ENCODE measurements at places on chromosomes 16 and 17.

DNA sequence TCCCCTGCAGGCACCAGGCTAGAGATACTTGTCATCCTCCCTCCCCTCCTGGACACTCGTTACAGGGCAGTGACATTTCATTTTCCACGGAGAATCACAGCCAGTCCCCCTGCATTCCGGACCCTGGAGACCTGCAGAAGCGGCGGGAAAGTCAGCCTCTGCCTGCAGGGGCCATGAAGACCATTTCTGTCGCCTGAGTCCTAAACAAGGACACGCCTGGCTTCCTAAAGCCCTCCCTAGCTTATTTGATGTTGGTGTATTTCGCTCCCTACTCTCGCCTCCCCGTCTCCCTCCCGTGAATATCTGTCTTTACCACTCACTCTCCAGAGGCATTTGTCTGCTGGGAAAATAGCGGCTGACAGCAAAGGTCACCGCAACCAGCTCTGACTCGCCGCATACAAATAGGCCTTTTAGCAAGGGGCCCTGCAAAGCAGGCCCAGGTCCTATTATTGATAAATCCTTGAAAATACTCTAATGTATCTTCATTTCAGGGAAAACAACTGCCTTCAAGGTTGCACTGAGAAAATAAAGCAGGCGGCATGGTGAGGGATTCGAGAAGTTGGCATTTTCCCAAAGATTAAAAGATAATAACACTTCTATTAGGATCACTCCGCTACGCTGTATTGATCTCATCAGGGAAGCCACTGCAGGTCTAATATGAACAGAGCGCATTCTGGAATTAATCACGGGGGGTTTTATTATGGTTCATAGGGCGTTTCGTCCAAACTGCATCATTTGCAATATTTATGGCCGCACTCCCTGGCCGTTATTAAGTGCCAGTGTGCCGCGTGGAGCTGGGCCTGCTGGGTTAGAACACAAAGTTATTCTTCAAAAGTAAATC is 447.1 kb upstream of the CDH5 start:
- no peak for DNase-seq

- no peak for DNase-seq
Measured at GRCh38 chr17:58382108-58382871, 30.3 kb upstream of the SUPT4H1 start.

DNA sequence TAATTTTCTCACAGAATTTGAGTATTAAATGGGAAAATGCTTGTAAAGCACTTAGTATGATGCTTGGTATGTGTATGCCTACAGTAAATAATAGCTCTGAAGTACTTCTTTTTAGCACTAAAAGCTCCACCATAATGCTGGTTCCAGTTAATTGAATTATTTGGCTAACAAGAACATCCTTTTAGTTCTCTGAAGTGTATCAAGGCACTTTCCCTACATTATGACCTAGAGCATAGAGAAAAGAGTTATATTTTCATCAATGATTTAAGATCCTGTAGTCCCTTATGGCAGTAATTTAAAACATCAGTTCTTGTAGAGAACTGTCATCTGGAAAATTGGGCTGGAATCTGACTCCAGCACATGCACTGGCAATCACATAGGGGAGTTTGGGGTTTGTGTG is 21.9 kb upstream of the PHAF1 start:
- no peak for DNase-seq

DNA sequence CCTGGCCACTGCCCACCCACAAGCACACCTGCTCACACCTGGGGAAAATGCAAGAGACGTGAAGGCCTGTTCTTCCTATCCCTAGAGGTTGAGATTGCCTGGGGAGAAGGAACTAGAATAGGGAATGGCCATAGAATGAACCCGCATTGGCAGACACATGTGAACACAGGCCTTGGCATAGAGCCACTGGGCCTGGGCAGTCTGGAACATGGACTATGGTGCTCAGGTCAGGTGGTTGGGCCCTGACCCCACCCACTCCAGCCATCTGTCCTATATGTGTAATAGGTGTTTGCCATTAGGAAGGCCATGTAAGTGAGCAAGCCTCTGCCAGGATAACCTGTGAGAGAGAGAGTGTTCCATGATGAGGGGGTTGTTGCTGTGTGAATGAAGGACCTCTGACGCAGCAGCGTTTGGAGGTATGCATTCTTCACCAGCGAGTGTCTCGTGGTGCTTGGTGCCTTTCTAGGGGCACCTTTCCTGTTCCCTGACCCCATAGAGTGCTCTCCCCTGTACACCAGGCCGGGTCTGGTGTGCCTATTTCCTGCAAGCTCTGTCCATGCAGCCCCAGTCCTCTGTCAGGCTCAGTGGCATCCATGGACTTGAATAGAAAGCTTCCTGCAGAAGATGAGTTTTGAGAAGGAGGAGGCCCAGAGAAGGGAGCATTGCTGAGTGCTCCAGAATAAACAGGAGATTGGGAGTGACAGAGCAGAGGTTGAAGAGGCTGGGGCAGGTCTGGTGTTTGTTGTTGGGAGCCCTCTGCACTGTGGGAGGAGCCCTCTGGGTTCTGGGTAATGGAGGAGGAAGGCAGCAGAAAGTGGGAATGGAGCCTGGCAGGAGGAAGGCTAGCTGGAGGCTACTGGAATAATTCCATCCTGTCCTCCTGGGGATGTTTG is 15.6 kb downstream of the CTRL start:
- DNase-seq: no peak

GRCh38 chr16:4081521-4082021 is 34.7 kb downstream of the ADCY9 start:
- no peak for DNase-seq

DNA sequence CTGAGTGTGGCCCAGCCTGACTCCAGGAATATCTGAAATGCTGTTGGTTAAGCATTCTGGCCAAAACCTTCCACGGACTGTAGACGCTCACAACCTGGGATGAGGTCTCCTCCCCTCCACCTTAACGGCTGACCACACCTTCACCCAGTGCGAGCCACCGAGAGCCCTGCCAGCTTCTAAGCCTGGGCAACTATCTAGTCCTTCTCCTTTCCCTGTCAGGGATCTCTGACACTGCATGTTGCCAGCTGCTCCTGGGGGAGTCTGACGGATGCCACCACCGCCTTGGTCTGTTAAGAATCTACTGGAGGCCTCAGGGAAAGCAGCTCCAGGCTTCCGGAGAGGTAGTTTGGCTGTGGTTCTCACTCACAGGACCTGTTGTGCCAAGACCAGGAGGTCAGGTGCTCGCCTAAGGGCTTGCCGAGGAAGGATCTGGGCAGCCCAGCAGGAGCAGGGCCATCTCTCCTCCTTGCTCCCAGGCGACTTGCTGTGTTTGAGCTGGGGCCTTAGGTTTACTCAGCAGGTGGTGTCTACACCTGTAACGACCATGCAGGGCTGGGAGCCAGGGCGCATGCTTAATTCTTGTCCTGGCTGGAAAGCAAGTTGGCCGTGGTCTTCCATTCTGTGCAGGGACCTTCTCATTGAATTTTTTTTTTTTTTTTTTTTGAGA is 111.8 kb downstream of the NTN1 start:
- no peak for DNase-seq

DNA sequence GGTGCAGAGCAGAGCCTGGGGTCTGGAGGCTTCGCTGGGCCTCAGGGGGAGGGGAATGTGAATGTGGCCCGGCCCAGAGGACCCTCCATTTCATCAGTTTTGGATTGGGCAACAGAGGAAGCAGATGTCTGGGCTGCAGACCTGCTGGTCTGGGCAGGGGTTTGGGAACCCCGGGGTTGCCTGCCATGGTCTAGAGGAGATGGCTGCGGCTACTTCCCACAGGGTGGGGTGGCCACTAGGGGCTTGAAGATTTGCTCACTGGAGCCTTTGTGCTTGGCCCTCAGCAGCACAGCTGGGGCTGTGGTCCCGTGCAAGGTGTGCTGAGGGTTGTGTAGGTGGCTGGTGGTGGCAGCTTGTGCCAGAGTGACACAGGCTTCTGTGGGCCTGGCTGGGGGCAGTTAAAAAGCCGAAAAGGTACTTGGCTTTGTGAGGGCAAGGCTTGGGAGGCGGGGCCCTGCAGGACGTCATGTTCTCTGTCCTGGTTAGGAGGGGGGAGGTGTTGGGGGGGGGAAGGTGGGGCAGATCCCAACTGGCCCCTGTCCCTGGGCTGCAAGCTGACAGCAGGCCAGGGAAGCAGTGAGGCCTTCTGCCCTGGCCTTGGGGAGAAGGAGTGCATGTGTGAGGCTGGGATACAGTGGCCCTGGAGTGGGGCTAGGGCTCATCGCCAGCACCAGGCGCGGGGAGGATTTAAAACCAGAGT is 98.0 kb downstream of the KPNA2 start:
- DNase-seq: no peak

- DNase-seq: no peak
Measured at GRCh38 chr16:3234543-3234856, 458 bp downstream of the ZNF200 start.

DNA sequence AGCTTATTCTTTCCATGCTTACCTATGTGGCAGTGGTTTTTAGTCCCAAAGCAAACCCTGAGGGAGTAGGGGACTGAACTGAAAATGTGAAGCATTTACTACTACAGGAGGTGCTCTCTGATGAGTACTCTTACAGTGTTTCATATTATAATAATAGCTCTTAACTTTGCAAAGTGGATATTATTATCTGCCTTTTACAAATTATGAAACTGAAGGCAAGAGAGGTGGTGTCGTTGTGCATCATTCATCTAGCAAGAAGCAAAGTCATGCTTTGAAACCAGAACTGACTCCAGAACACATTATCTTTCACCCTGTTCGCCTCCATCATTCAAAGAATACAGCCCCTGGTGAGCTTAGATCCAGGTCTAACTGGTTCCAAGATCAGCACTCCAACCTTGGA is 8.2 kb upstream of the KCNH6 start:
- no peak for DNase-seq

GRCh38 chr16:10324210-10324609 is 61.7 kb upstream of the ATF7IP2 start:
- DNase-seq: no peak

DNA sequence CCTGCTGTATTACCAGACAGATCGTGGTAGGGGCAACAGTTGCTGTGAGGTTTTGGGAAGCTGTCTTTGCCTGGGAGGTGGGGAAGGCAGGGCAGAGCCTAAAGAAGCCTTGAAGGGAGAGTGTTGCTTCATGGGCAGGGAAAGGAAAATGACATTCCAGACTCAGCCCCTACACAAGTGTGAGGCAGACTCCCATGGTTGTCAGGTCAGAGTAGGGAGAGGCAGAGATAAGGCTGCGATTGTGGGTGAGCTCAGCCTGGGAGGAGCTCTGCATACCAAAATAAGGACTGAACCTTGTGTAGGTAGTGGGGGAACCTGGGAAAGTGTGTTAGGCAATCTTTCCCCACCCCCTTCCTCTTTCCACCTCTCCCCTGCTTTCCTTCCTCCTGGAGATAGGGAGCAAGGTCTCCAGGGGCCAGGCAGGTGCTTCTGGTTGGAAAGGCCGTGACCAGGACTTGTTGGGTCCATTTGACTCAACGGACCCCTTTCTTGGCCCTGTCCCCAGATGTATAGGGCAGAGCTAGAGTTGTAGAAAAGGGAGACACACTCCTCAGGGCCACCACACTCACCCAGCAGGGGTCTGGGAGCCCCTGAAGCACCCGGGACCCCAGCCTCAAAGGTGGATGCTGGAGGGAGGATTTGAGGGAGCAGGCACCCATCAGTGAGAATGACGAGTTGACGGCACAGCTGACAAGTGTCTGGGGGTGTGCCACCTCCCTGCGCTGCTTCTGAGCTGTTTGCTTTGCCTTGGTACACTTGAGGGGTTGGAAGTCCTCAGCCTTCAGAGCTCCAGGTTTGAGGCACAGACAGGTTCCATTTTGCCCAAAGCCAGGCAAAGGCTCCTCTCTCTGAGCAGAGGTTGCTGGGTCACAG is 18.5 kb upstream of the TOB1 start:
- no peak for DNase-seq

DNA sequence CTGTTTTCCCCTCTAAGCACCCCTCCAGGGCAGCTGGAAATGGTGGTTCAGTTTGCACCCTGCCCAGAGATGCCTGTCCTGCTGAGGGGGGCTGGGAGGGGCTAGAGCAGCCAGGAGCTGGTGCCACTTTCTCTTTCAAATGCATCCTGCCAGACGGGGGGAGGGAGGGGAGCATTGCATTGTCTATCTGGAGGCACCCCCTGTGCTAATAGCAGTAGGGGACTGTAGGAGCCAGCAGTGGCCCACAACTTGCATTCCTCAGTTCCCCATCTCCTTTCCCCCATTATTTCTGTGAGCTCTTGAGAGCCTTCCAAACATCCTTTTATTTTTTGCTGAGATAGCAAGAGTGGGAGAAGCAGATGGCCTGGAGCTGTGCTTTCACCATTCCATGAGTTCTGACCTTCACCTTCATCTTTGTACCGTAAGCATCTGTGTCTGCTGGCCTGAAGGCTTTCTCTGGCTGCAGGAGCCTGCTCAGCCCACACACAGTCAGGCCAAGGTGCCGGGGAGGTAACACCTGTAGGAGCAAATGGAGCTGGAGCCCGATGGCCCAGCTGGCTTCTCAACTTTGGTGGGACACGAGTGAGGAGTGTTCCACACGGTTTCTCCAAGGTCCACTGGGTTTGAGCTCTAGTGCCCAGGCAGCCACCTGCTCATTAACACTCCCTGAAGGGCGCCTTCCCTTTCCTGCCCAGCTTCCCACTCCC is 5.2 kb downstream of the WFDC1 start:
- DNase-seq: no peak

- no peak for DNase-seq
Measured at GRCh38 chr16:3281222-3281820, 2.0 kb upstream of the ZNF263 start.

DNA sequence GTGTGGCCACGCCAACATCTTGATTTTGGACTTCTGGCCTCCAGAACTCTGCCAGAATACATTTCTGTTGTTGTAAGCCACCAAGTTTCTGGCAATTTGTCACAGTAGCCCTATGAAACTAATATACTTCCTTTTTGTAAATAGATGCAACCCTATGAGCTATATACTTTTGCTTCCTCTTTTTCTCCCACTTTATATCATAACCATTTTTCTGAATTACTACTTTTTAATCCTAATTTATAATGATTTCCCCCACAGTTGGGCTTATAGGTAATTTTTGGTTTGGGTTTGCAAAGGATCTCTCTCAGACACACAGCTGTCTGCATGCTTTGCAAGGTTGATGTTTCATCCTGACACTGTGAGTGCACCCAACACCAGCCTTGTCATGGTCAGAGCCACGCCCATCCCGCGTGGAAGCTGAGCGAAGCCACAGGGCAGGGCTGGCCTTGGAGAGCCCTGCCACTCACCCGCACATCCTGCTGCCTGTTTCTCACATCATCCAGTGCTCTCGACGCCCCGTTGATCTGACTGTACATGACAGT is 5.8 kb downstream of the TRIM25 start:
- no peak for DNase-seq

GRCh38 chr16:79593074-79593531 is 7.4 kb downstream of the MAF start:
- DNase-seq: no peak

DNA sequence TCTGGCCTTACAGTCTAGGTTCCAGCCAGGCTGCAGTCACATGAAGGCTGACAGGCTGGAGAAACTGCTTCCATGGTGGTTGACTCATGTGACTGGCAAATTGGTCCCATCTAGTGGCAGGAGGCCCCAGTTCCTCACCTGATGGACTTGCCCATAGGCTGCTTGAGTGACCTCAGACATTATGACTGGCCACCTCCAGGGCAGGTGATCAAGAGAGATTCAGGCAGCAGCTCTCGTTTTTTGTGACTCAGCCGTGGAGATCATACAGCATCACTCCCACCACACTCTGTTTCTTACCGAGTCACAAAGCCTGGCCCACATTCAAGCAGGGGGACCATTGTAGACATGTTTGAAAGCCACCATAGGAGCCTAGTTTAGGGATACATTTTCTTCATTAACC is 34.5 kb downstream of the SIAH1 start:
- no peak for DNase-seq

Data from central memory CD8-positive, alpha-beta T cell (primary cell).